Dermis blood vessel endothelial cell (primary cell): ENCODE measurements at places on chromosomes 12 and 14. TPM values are rescaled to one million over a fixed set of nuclear protein-coding genes. Genes with fewer than 3 reads are reported as not detected.
A peak's percentile ranks its signal among the peaks of the same experiment; 100 is the strongest.

DNA sequence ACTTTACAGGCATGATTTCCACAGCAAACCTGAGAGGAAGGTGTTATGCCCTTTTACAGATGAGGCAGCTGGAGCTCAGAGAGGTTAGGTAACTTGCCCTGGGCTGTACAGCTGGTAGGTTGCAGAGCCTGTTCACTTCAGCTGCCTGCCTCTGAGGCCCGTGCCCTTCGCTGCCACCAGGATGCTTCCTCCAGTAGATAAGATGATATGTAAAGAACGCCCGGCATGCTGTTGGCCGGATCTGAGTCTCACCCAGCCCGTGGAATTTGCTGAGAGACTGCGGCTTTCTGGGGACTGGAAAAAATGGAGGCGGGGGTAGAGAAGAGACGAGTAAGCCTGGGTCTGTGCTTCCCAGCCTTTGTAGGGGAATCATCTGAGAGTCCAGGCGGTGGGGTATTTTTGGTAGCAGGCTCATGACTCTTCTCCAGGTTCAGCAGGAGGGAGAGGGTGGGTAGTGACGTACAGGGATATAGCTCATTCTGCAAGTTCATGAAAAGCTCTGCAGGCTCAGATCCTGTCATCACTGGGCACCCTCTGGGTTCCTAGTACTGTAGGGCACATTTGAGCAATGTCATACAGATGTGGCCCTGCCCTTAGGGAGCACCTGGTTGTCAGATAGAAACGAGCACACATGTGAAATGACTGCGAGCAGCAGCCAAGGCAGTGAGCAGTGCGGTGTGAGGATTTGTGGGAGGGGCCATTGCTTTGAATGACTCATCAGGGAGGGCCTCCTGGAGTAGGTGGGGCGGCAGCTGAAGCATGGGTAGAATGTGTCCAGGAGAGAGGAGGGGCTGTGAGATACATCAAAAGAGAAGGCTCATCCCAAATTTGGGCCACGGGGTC lies 159.4 kb downstream of the TSPAN9 start:
- peak; percentile 62 for DNase-seq

DNA sequence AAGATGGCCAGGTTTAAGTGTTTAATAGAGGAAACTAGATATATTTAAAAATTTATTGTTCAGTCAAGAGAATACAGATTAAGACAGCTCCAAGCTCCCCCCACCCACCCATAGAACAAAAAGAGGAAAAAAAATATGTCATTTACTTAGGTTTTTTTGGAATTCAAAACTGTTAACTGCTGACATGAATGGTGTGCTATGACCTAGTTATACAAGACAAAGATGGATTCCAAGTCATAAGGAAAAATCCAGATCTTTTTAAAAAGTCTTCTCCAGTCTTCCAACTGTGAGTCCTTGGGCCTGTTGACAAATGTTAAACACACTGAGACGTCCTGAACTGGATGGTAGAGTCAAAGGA lies 1.3 kb upstream of the SETD1B start:
- no peak for DNase-seq

The EXOC5 gene
- 78.6 and 120 TPM in 2 replicates for total RNA-seq

The PLCZ1 gene
- not detected in 2 replicates for total RNA-seq

The ETFBKMT gene
- total RNA-seq: 3.2 and 3.6 TPM in 2 replicates
